PC-9 (cell line): ENCODE measurements at places on chromosomes 6 and 20. TPM values are rescaled to one million over a fixed set of nuclear protein-coding genes. Genes with fewer than 3 reads are reported as not detected.

Gene GHRH
- not detected in 2 replicates for total RNA-seq

Gene RIMS1
- 0.10 TPM in 1 of 2 replicates, not detected in the other for total RNA-seq

Gene IL17A
- not detected in 2 replicates for total RNA-seq

Gene ALDH8A1
- total RNA-seq = 0.83 and 1.1 TPM in 2 replicates

Gene BMP7
- 0.13 and 0.60 TPM in 2 replicates for total RNA-seq

Gene CLPSL1
- total RNA-seq = not detected in 2 replicates

DNA sequence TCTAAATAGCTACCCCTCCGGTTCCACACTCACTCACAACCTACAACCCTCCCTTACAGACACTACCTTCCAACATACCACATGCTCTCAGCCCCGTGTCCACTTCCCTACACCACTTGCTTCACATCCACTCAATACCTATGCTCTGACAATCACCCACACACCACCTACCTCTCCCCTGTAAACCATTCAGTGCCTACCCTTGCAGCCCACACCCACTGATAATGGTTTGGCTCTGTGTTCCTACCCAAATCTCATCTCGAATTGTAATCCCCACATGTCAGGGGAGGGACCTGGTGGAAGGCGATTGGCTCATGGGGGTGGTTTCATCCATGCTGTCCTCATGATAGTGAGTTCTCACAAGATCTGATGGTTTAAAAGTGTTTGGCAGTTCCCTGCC, 9.8 kb upstream of the ZNF343 start:
- H3K27ac ChIP-seq = no peak overlapping the region
- H3K4me3 ChIP-seq = no peak overlapping the region
- DNase-seq = no peak
- no peaks in the 10 kb centered on the region for H3K27me3 ChIP-seq
- no peaks in the 10 kb centered on the region for H3K4me1 ChIP-seq
- no peaks in the 10 kb centered on the region for H3K36me3 ChIP-seq

DNA sequence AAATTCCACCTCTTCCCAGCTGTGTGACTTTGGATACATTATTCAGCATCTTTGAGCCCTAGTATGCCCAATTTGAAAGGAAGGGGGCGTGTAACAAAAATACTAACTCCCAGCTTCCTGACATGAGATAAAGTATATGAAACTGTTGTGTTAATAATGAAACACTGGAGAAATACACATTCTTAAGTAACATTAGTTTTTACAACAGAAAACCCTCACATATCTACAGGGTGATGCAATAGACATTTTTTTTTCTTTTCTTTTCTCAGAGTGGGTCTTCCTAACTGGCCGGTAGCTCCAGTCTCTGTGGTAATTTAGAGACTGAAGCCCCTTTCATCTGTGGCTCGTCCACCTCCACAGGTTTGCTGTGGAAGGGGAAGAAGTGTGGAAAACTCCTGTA, 79.5 kb downstream of the CD83 start:
- no peak overlapping the region for H3K4me3 ChIP-seq
- no peaks in the 10 kb centered on the region for H3K36me3 ChIP-seq
- no peaks in the 10 kb centered on the region for H3K4me1 ChIP-seq
- DNase-seq = no peak
- no peak overlapping the region for H3K27ac ChIP-seq

GRCh38 chr6:146071781-146072180, 42.9 kb downstream of the GRM1 start:
- no peak overlapping the region for H3K27ac ChIP-seq
- H3K36me3 ChIP-seq = no peaks in the 10 kb centered on the region
- no peak overlapping the region for H3K4me3 ChIP-seq
- H3K27me3 ChIP-seq = no peaks in the 10 kb centered on the region

- no peak for DNase-seq
- H3K36me3 ChIP-seq = no peaks in the 10 kb centered on the region; the same call in 1 of the 2 replicates
- no peaks in the 10 kb centered on the region for H3K4me1 ChIP-seq
- no peak overlapping the region for H3K27ac ChIP-seq
- H3K27me3 ChIP-seq = no peaks in the 10 kb centered on the region
Observed at GRCh38 chr6:3152689-3153088, 4.7 kb downstream of the TUBB2A start.

GRCh38 chr6:45930420-45931040, 85.1 kb downstream of the CLIC5 start:
- no peaks in the 10 kb centered on the region for H3K27me3 ChIP-seq
- no peak overlapping the region for H3K27ac ChIP-seq
- no peaks in the 10 kb centered on the region for H3K4me1 ChIP-seq
- H3K4me3 ChIP-seq = no peak overlapping the region
- no peaks in the 10 kb centered on the region for H3K36me3 ChIP-seq
- DNase-seq = no peak

DNA sequence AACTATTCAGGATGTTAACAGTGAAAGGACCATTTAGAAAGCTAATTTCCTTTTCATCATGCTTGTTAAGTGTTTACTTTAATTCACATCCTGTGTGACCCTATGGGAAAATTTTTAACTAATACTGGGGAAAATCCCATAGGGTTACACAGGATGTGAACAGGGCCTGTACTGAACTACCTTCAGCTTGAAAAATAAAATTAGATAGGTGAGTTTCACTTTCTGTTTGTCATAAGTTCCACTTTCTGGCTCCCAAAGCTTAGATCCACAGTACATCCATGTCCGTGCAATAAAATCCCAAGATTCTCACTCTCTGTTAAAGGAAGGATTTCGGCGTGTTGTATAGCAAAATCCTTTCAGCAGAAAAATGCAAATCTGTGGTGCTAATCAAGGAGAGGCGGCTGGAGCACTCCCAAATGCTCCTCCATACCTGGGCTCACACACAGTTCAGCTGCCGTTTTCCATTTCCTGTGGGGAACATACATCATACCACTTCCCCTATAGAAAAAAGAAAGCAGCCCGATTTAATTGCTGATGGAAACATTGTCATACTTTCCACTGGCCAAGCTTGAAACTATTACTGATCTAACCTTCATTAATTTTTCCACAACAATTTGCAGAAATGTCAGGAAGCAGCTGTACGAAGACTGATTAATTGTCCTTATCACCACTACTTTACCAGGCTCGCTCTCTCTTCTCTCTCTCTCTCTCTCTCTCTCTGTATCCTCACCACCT, 125.2 kb downstream of the HIVEP2 start:
- 0 out of 2 replicates have a peak overlapping the region, but pooled peaks have one; percentile 13 for H3K4me3 ChIP-seq
- no peak for DNase-seq
- 0 out of 2 replicates have a peak overlapping the region, but pooled peaks have one; percentile 12 for H3K27ac ChIP-seq
- H3K4me1 ChIP-seq = no peaks in the 10 kb centered on the region; the same call in 1 of the 2 replicates

GRCh38 chr20:44959638-44960102, 527 bp downstream of the TOMM34 start:
- H3K4me1 ChIP-seq = peaks cover 35% of the 10 kb centered on the region
- H3K27me3 ChIP-seq = no peaks in the 10 kb centered on the region
- peaks cover 24% of the 10 kb centered on the region for H3K36me3 ChIP-seq
- DNase-seq = peak; percentile 59
- H3K4me3 ChIP-seq = peak overlapping the region; percentile 97

- H3K27ac ChIP-seq = no peak overlapping the region
- no peak overlapping the region for H3K4me3 ChIP-seq
- DNase-seq = no peak
- H3K36me3 ChIP-seq = no peaks in the 10 kb centered on the region
Observed at GRCh38 chr20:63159826-63160640, 55.9 kb downstream of the YTHDF1 start.

- no peaks in the 10 kb centered on the region for H3K4me1 ChIP-seq
- H3K27ac ChIP-seq = no peak overlapping the region
- H3K36me3 ChIP-seq = no peaks in the 10 kb centered on the region
- no peaks in the 10 kb centered on the region for H3K27me3 ChIP-seq
- no peak overlapping the region for H3K4me3 ChIP-seq
Observed at GRCh38 chr6:98136333-98136732, 698.0 kb upstream of the POU3F2 start.

DNA sequence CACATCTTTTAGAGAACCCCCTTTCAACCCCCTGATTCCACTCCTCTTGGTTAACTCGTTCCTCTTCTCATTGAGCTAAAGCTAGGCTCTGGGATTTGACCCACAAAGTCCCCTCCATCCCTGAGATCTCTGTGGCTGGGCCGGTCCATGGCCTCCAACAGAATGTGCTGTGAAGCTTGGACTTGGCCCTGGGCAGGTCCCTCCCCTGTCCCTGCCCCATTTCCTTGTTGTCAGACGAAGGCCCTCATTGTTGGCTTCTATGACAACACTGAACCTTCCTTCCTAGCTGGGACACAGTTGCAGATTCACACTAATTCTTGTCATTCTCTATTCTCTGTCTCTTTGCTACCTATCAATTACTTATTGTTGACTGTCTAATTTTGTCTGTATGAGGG, 156.1 kb downstream of the SYCP2 start:
- H3K27ac ChIP-seq = no peak overlapping the region
- H3K4me1 ChIP-seq = peaks cover 6% of the 10 kb centered on the region
- H3K27me3 ChIP-seq = 0 out of 2 replicates have a peak, but pooled peaks cover 11% of the 10 kb centered on the region
- H3K4me3 ChIP-seq = no peak overlapping the region

GRCh38 chr6:3277851-3278416, 19.2 kb downstream of the PSMG4 start:
- no peak for DNase-seq
- H3K27ac ChIP-seq = no peak overlapping the region
- no peak overlapping the region for H3K4me3 ChIP-seq
- H3K27me3 ChIP-seq = no peaks in the 10 kb centered on the region

DNA sequence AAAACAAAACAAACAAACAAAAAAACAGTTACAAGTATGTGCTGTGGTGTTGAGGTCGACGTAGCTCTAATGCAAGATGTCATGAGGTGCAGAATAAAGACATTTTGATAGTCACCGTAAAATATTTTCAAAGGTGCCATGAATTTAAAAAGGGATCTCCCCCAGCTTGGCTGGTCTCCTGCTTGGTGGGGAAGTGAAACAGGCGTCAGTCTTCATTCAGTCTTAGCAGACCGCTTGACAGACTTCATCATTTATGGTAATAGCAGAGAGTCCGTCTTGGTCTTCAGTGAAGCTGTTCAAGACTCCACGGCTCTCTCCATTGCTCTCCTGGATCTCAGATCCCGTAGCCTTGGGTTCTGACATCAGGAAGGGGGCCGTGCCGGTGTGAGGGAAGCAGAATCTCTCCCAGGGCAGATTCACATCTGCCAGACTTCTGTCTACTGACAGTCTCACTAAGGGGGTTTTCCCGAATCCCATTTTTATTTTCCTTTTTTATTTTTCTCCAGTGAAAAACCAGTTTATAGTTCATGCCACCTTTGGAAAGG, 1.6 kb downstream of the SLC24A3 start:
- H3K36me3 ChIP-seq = no peaks in the 10 kb centered on the region
- H3K4me1 ChIP-seq = no peaks in the 10 kb centered on the region
- no peak overlapping the region for H3K27ac ChIP-seq

GRCh38 chr6:39654121-39654520, 71.1 kb downstream of the KIF6 start:
- no peak for DNase-seq
- no peak overlapping the region for H3K27ac ChIP-seq
- H3K4me3 ChIP-seq = no peak overlapping the region
- peaks cover 8% of the 10 kb centered on the region; the same call in 1 of the 2 replicates for H3K27me3 ChIP-seq
- no peaks in the 10 kb centered on the region for H3K36me3 ChIP-seq

GRCh38 chr6:13990796-13991195, 66.0 kb downstream of the RNF182 start:
- H3K27me3 ChIP-seq = no peaks in the 10 kb centered on the region
- no peaks in the 10 kb centered on the region for H3K36me3 ChIP-seq
- DNase-seq = no peak
- H3K4me3 ChIP-seq = no peak overlapping the region
- H3K27ac ChIP-seq = no peak overlapping the region
- H3K4me1 ChIP-seq = peaks cover 24% of the 10 kb centered on the region

- no peak overlapping the region for H3K27ac ChIP-seq
- no peak overlapping the region for H3K4me3 ChIP-seq
Observed at GRCh38 chr6:143802833-143803565, 40.1 kb upstream of the LTV1 start.

DNA sequence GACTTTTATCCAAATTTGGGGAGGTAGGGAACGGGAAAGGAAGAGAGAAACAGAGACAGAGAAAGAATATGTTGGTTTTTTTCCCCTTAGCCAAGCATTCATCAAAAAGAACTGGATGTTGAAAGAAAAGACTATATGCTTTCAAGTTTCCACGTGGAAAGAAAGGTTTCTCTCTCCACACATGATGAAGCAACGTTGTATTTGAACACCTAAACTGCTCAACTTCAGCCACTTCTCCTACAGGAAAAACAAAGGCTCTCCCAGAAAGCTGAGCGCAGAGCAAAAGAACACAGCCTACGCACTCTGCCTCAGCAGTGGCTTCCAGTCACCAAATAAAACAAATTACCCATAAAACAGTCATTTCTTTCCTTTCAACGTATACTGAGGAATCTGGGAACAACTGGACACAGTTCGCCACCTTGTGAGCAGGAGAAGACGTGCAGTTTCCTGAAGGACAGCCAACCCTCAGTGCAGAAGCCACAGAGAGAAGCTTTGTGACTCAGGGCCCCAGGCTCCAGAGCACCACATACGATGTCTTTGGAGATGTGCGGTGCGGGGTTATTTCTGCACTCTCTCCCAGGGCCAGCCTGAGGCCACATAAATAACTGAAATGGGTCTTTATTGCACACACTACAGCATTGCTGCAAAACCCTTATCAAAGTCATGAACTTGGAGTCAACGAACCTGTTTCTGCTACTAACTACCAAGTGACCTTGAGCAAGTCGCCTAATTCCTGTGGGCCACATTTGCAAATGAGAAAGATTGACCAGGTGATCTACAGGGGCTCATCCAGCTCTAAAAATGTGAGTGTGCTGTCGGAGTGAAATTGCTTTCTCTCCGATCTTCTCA, 10.1 kb downstream of the IL17F start:
- no peaks in the 10 kb centered on the region for H3K4me1 ChIP-seq
- H3K4me3 ChIP-seq = no peak overlapping the region
- H3K27ac ChIP-seq = no peak overlapping the region
- peak; percentile 42 for DNase-seq
- H3K27me3 ChIP-seq = peaks cover 34% of the 10 kb centered on the region

- H3K36me3 ChIP-seq = no peaks in the 10 kb centered on the region
- 0 out of 2 replicates have a peak overlapping the region, but pooled peaks have one; percentile 13 for H3K27ac ChIP-seq
- peaks cover 9% of the 10 kb centered on the region for H3K4me1 ChIP-seq
- peak overlapping the region; percentile 44 for H3K4me3 ChIP-seq
- no peak for DNase-seq
Observed at GRCh38 chr20:63740070-63740626, 572 bp downstream of the SLC2A4RG start.

- no peaks in the 10 kb centered on the region for H3K4me1 ChIP-seq
- H3K27ac ChIP-seq = no peak overlapping the region
- no peak for DNase-seq
- H3K36me3 ChIP-seq = no peaks in the 10 kb centered on the region
Observed at GRCh38 chr6:118401325-118401975, 146.6 kb upstream of the PLN start.

DNA sequence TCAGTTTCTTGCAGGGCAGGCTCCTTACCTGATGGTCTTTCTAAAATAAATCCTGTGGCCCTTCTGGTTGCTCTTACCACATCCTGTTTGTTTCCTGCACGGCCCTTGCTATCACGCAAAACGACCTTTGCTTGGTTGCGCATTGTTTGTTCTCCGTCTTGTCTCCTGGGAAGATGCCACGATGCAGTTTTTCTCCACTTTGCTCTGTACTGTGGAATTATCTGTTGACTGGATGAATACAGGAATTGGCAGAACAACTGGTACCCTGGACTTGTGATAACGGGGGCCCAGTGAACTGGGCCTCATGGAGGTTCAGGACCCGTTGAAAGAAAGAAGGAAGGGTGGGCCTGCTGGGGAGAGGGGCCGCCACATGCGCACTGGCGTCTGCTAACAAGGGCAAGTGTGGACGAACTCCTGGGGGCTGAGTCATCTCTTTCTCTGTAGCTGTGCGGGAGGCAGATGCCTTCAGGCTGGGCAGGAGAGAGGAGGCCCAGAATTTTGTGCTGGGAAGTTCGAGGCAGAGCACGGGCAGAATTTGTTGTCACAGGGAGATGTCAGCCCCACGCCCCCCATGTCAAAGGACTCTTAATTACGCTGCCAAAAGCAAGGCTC, 139.9 kb downstream of the BMP7 start:
- H3K27me3 ChIP-seq = peaks cover 90% of the 10 kb centered on the region
- no peak overlapping the region for H3K27ac ChIP-seq
- H3K36me3 ChIP-seq = no peaks in the 10 kb centered on the region
- H3K4me3 ChIP-seq = no peak overlapping the region
- no peak for DNase-seq
- H3K4me1 ChIP-seq = no peaks in the 10 kb centered on the region
